ENCODE measurements at places on chromosomes 5 and 9.
A peak's percentile ranks its signal among the peaks of the same experiment; 100 is the strongest.

GRCh38 chr9:107674721-107675277 lies 185.2 kb upstream of the KLF4 start:
- DNase-seq, result no peak

GRCh38 chr9:35051069-35051967 lies 21.1 kb downstream of the VCP start:
- peak; percentile 25 for DNase-seq

GRCh38 chr5:39119404-39120051 lies 45.3 kb upstream of the RICTOR start:
- peak; percentile 40 for DNase-seq

DNA sequence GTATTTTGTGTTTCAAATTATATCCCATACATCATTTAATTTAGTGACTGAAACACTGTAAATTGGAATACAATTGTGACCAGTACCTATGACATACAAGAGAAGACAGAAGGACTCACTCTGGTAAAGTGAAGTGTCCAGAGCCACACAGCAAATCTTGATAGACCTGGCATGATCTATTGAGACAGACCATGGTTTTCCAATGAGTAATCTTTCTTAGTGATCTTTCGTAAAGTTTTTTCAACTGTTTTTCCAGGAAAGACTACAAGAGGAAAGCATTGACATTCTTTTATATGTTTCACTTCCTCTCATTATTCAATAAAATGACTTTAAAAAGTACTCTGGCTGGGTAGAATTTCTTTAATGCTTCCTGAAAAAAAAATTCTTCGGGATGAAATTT lies 43.3 kb upstream of the ALDH1A1 start:
- no peak for DNase-seq

Measured in NCI-H460 (cell line).